ENCODE measurements at places on chromosomes 16 and 17.

GRCh38 chr17:4789701-4789950 is 862 bp downstream of the GLTPD2 start:
- DNase-seq = no peak

DNA sequence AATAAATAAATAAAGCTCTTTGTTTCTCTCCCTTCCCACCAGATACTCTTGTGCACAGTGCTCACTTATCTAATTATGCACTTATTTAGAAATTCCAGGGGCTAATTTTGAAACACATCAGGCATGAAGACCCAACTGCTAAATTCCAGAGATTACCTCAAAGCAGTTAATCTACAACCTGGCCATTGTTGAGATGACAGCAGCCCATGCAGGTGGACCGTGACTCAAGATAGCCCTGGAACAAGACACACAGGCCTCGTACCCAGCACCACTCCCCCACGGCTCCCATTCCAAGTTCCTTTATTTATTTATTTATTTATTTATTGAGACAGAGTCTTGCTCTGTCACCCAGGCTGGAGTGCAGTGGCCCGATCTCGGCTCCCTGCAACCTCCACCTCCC is 60.1 kb upstream of the NPEPPS start:
- DNase-seq = no peak

DNA sequence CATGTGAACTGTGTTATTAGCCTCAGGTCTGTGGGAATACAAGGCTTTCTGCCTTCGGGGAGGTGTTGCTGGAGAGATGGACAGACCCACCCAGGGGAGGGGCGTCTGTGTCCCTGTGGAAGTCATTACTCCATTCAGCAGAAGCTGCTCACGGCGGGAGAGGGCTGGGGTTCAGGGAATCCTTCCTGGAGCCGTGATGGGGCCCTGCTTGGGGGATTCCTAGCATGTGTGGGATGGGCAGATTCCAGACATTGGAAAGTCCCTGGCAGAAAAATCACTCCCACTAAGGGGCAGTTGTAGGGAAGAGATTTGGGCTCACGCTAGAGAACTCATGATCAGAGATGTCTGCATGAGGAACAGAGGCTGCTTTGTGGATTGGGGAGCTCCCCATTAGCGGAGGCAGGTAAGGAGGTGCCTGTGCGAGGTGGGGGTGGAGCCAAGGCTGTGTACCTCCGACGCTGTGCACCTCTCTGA is 56.3 kb upstream of the IL34 start:
- DNase-seq = peak; percentile 87

DNA sequence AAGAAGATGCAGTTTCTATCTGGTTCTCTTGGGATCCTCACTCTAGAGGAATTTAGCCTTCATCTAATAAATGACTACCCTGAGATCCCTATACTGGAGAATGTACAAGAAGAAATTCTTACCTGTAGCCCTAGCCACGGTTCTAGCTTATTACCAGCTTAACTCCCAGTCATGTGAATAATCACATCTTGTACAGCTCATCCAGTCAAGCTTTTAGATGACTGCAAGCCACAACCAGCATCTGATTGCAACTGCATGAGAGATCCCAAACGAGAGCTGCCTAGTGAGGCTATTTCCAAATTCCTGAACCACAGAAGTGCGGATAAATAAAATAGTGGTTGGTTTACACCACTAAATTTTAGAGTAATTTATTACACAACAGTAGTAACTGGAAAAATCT is 196.0 kb upstream of the CPHXL start:
- no peak for DNase-seq

- no peak for DNase-seq
Observed at GRCh38 chr16:2857451-2858244, at the start of gene PRSS22. Gene PRSS22, minus strand, starts transcription at chr16:2858170. Its CDS starts 66 bp downstream, at chr16:2858104.

DNA sequence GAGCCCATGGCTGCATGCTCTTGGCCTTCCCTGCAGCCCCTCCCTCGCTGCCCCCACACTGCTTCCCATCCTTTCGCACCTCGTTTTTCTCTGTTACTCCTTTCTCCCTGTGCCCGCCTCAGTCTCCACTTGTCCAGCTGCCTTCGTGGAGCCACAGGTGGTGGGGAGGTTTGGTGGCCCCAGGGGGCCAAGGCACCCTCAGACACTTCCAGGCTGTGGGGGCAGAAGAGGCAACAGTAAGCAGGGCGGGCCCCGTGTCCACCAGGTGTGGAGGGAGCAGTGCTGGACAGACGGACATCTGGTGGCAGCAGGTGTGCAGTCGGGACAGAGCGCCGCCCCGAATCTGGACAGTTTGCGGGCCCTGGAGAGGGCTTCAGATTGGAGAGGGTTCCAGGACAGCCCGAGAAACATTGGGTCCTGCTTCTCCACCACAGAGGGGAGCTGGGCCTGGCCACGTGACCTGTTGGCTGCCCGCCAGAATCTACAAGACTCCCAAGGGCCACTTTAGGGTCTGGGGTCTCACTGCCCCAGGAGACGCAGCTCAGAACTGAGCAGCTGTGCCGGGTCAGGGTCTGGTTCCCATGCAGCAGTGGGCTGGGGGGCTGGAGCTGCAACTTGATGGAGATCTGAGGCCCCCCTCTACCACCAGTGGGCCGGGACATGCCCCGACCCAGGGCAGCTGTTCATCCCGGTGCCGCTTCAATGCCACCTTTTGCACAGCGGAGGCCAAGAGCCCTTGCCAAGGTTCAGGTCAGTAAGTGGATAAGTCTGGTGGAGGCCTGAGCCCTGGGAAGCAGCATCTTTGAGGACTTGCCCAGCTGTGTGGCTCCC is 22.8 kb downstream of the BAHCC1 start:
- no peak for DNase-seq

DNA sequence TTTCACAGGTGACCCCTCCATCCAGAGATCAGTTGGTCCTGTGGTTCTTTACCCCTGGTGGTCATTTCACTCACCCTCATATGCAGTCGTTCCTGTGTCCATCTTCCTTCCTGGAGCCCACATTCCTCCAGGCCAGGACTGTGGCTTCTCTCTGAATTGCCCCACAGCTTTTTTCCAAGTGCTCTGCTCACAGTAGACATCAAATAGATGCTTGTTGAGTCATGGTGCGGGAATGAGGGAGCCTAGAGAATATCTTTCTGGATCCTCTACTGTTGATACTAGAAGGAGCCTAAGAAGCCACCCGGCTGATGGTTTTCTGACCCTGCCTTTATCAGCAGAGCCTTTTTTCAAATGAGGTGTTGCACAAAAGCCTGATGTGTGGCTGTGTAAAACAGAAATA is 10.4 kb downstream of the USB1 start:
- DNase-seq = no peak
